ENCODE measurements at places on chromosomes 5 and 9.

DNA sequence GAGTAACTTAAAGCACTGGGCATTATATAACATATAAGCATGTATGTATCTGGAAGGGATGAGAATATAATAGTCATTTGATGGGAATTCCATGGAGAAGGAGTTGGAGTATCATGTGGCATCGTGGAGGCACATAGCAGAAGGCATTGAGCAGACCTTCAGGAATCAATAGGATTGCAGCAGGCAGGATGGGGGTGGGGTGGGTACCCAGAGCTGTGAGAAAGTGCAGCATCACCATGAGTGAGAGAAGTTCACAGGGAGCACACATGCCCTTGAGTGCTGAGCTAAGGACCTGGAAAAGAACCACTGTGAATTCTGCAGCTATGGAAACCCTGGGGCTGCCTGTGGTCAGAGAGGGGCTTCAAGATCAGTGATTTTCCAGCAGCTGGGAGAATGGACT, 57.3 kb downstream of the MED10 start:
- no peak for DNase-seq

- DNase-seq = no peak
Observed at GRCh38 chr5:132466433-132467286, 23.9 kb downstream of the IRF1 start.

DNA sequence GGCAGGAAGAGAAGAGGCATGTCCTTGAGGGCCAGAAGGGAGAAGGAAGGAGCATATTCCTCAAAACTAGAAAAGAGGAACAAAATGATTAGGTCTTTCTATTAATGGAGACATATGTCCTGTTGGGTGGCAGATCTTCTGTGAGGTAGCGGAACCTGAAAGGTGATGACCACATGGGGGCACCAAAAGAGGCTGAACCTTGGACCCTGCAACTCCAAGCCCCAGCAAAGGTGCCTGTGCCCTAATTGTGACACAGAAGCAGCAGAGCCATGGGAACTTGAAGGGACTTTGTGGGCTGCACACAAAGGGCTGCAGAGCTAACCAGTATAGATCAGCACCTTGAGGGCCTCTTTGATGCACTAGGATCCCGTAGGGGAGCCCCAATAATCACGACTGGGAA, 158.0 kb downstream of the BAAT start:
- no peak for DNase-seq

- DNase-seq = no peak
Observed at GRCh38 chr9:21683484-21684175, 118.8 kb upstream of the MTAP start.
